ENCODE measurements at places on chromosomes 7 and 10. TPM values are rescaled to one million over a fixed set of nuclear protein-coding genes. Genes with fewer than 3 reads are reported as not detected.

DNA sequence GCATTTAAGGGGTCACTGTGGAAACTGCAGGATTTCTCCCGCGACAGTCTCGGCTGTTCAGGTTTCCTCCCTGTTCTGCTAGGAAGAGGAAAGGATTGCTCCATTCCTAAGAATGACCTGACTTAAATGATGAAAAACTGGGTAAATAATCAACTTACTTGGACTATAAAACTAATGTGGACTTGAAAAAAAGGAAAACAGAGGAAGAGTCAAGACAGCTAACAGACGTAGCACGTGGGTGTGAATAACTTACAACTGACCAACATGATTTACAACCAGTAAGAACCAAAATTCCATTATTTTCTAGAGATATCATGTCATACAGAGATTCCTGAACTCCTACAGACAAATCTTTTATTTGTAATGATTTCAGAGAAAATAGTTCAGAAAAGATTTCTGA, 93.8 kb downstream of the ADAM12 start:
- DNase-seq: no peak

Gene MMP21
- total RNA-seq: 0.68 TPM

GRCh38 chr10:132272231-132272971, 35.3 kb downstream of the STK32C start:
- peak; percentile 60 for DNase-seq

DNA sequence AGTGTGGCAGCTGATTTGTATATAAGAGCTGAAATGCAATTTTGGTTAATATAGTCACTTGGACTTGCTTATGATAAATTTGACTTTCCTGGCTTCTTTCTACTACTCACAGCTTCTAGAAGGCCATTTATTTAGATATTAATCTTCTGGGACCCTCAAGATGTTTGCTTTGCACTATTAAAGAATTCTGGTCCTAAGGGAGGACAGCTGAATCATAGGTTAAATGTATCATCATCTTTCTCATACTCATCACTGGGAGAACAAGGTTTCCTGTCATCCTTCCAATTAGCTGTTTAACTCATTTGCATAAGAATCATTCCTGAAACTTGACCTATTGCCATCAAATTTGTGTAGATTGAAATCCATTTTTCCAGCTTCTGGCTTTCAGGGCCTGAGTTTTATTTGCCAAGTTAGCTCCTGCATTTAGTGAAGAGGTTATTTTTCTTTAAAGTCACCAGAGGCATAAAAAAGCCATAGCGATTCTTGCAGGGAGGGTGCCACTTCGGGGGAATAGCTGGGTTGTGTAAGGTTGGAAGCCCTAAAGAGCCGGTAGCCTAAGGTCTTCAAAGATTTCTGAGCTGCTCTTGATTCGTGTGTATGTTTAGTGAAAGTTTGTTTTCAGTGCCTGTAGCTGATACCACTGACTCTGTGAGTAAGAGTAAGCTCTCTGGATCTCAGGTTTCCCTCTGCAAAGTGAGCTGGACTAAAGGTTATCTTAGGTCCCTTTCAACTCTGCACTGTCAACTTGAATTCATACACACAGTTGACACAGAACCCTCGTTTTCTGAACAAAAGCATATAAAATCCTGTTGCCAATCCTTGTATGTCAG, 4.3 kb downstream of the MAP3K8 start:
- no peak for DNase-seq

DNA sequence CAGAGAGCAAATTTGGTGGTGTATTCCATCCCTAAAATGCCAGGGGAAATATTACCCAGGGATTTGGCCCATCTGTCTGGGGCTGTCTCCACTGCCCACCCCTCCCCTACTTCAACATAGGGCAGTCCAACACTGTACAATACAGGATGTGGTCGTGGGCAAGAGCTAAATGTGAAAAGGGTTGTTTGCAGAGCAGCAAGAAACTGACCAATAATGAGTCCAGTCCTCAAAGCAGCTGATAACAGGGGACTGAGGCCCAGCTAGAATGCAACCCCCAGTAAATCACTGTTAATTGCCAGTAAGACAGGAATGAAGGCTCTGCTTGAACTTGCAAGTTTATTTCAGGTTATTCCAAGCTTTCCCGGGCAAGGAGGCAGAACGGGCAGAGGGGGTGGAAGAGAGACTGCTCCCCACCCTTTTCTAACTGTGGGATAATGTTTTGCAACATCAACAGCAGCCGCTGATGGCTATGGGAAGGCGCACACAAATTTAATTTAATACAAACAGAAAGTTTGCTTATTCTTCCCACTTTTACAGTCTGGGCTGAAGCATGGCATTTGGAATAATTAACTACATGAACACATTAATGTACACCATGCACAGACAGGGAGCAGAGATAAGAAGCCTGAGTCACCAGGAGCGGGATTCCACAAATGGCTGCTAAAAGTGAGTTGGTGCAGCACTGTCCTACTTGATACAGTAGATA, 36.8 kb downstream of the AFAP1L2 start:
- DNase-seq: no peak

GRCh38 chr7:99120501-99120900, 23.4 kb downstream of the SMURF1 start:
- DNase-seq: no peak

DNA sequence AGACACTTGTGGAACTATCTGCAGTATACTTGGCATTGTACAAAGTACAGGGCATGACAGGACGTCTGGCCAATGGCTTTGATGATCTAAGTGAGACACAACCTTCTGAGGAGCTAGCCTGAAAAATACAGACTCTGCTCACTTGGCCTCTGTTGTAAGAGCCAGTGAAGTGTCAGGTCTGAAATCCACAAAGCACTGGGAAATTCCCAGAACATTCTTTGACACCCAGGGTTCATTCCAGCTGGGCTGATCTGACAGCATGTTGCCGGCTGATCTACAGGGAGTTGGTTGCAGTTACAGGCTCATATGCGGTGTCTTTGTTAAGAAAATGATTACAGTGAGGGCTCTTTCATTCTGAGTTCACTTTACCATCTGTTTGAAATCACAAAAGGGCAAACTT, 354.6 kb downstream of the PHF14 start:
- DNase-seq: no peak

Gene ANKRD30A
- total RNA-seq: not detected

Gene SDK1
- 52.6 TPM for total RNA-seq

Gene AGAP5
- 9.2 TPM for total RNA-seq

Gene CHCHD1
- total RNA-seq: 21.2 TPM

Gene GTF2IRD2
- total RNA-seq: 24.2 TPM

- DNase-seq: no peak
Observed at GRCh38 chr7:33854178-33854577, 51.2 kb upstream of the BMPER start.

GRCh38 chr10:44186821-44187220, 198.1 kb downstream of the CXCL12 start:
- no peak for DNase-seq

Gene MICU1
- 58.4 TPM for total RNA-seq

DNA sequence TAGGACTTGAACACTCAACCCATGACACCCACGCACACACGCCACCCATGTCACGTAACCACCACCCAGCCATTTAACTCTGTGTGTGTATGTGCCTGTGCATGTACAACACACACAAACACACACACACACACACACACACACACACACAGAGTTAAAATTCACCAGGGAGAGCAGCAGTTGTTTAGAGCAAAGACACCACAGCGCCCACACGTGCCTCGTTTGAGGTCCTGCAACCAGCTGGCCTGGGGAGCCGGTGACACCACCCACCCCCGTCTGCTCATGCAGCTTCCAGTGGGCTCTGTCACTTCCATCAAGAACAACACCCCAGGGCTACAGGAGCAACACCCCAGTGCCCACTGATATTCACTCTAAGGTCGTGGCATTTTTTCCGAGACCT, 97.4 kb downstream of the ELFN1 start:
- no peak for DNase-seq

GRCh38 chr7:157566631-157567006, 229.8 kb downstream of the DNAJB6 start:
- peak; percentile 69 for DNase-seq

Gene OR9A2
- not detected for total RNA-seq

GRCh38 chr7:42765931-42766330, 145.9 kb downstream of the C7orf25 start:
- no peak for DNase-seq

DNA sequence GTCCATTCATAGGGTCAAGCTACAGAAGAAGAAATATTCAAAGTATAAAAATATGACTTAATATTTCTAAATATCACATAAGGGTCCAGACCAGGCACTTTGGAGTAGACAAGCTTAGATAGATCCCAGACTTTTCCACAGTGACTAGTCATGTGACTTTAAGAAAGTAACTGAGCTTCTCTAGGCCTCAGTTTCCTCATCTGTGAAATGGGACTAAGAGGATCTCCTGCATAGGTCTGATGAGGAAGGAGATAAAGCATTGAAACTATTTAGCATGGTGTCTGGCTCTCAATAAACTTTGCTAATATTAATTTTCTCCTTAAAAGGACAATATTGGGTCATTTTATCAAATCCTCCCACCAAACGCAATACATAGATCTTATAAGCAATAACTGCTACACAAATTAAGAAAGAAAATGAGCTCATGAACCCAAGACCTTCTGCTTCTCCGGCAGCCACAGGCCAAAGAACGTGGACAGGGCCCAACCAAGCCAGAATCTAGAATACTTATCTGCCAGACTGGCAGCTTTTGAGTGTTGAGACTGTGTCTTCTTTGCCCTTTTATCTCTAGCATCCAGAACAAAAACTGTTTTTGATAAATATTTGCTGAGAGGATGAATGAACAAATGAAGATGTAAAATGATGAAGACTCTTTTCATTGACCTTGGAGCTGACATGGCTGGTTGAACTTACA, 1.6 kb upstream of the TARP start:
- DNase-seq: no peak

Gene ABCB4
- 18.3 TPM for total RNA-seq

GRCh38 chr10:44978213-44978569, 418 bp downstream of the DEPP1 start:
- peak; percentile 18 for DNase-seq

DNA sequence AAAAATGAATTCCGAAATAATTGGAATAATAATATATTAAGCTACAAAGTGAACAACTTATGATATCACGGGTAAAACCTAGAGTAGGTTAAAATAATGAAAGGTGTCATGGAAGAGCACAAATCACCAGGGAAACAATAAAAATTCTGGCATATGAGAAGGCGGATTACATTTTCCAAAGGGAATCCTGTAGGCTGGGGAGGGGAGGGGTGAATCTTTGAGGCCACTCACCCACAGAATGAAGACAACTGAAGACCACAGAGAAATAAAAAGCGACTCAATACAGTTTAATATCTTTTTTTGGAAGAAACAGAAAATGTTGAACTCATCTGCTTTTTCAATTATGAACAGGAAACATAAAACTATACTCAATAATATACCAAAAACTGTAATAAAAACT, 129.4 kb upstream of the HPS1 start:
- DNase-seq: no peak

- DNase-seq: no peak
Observed at GRCh38 chr10:77431209-77431611, 206.4 kb downstream of the KCNMA1 start.

Gene RADIL
- 1.7 TPM for total RNA-seq

- DNase-seq: peak; percentile 86
Observed at GRCh38 chr10:3765146-3765545, 19.9 kb downstream of the KLF6 start.

GRCh38 chr10:44933451-44934321, 22.5 kb downstream of the TMEM72 start:
- DNase-seq: peak; percentile 58

Gene DUSP5
- 34.3 TPM for total RNA-seq

DNA sequence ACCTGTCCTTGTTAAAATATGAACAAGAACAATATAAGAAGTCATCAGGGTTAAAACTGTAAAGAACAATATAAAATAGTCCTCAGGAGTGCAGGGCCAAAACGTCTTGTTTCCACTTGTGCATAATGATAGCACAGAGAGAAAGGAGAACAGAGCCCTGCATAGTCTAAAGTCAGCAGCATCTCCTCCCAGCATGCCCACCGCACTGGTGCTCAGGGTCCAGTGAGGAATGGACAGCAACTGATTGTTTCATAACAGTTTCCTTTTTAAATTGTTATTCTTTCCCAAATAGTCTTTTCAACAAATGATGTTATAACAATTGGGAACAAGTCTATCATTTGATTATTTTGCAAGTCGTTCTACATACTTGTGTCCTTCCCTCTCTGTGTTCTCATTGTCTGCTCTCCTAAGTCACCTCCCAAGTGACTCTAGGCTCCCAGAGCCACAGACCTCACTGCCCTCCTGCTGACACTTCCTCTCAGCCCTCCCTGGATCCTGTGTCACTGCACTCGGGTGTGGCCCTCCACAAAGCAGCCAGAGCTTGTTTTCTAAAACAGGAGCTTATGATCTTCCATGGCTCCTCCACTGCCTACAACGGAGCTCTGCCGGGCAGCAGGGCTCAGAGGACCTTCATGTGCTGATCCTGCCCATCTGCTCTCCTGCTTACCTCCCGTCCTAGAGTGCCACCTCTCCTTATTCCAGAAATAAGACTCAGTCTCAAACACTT, 27.6 kb downstream of the COBL start:
- no peak for DNase-seq

DNA sequence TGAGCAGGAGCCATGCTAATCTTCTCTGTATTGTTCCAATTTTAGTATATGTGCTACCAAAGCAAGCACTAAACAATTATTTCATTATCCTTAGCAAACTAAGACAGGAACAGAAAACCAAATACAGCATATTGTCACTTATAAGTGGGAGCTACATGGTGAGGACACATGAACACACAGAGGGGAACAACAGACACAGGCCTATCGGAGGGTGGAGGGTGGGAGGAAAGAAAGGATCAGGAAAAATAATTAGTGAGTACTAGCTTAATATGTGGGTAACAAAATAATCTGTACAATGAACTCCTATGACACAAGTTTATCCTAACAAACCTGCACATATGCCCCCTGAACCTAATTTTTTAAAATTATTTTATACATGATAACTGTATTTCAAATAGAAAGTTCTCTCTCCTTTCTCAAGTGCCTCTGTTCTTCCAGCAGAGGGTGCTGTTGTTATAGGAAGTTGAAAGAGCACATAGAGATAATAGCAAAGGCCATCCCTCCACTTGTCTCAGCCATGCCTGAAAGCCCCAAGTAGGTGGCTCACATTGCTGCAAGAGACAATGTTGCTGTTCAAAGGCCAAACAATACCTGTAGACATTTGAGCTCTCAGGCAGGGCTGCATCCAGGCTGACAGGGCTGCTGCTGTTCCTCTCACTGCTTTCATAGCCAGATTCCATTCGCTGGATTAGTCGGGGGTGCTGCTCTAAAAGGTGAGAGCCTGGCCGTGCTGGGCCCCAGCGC, 33.4 kb upstream of the PPP3CB start:
- no peak for DNase-seq

Gene PON1
- not detected for total RNA-seq

GRCh38 chr10:42615419-42615818, 23.0 kb downstream of the ZNF33B start:
- DNase-seq: no peak

GRCh38 chr7:83550100-83550499, 98.8 kb downstream of the SEMA3E start:
- DNase-seq: no peak

DNA sequence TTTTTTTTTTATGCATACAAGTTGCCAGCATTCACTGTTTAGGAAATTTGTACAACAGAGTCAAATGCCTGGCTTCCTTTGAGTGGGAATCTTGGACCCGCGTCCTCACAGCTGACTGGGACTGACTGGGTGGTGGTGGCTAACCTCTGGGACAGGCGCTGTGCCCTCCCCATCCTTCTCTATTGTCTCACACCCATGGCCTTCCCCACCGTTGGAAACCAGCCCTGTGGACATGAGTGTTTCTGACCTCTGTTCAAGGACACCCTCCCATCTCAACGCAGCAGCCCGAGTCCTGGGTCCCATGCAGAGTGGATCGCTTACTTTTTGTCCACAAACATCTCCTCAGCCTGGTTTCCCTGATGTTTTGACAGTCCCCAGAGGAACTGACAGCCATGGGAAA, 125.1 kb upstream of the PPIF start:
- DNase-seq: no peak

GRCh38 chr7:139683137-139683921, 94.5 kb downstream of the HIPK2 start:
- DNase-seq: no peak
